Kidney glomerular epithelial cell (primary cell): ENCODE measurements at places on chromosomes 5 and 9.

- peak; percentile 84 for DNase-seq
Measured at GRCh38 chr5:142280066-142281007, 44.5 kb downstream of the SPRY4 start.

DNA sequence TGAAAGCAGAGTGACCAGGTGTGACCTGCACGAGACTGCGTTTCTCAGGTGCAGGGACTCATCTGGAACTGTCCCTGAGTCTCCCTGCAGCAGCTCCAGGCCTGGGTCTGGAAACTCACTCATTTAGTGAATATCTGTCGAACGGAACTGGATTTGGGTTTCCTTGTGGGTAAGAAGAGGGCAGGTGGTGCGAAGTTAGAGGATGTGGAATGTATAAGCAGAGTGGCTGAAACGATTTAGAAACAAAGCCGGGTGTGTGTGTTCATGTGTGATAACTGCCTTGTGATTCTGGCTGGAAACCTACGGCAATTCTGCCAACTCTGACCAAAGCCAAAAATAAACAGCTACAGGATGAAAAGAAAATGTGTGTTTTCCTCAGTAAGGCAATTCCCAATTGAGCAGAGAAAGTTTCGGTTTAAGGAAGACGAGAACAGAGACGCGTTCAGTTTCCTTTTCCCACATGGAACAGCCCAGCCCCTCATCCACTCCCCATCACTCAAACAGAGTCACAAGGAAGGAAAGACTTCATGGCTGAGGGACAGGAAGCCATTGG is 130.3 kb downstream of the NSG2 start:
- no peak for DNase-seq

DNA sequence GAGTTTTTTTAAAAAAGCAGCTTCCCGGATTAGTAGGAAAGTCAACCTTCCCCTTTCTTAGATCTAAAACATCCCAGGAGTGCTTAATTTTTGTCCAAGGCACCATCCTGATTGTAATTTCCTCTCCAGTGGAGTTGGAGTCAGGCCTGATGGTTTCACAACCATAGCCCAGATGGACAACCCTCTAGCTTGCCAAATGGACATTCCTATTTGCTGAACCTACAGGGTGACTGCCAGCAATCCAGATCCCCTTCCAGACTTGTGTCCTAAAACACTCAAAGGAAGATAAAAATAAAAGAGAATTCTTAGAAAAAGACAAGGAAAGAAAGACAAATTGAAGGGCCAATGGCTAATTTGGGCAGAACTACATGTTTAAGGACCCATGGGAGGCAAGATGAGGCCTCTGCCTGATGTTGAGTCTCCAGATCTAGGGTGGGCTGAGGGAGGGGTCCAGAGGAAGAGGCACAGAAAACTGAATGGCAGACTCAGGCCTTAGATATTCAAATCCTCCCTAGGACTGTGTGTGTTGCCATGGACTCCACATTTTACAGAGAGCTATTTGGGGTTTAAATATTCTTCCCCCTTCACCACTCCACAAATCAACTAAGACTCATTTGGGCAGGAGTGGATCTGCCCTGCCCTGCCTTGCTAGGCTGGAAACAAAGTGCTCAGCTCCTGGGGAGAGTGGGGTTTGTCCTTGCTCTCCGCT is 38.5 kb upstream of the SLC44A1 start:
- no peak for DNase-seq

DNA sequence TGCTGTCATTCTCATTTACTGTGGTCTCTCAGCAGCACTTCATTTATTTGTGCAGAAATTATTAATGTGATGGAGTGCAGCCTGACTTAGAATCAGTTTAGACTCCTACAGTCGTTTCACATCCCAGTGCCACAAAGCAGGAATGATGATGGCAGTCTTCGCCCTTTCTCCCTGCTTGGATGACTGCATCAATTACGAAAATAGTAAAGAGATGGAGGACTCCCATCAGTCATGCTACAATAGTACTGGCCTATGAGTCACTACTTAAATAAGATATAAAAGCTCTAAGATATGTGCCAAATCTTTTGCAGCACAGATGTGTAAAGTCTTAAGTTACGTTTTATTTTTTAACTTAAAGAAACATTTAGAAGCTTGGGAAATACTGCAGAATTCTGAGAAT is 263.9 kb downstream of the CHSY3 start:
- DNase-seq, result no peak

DNA sequence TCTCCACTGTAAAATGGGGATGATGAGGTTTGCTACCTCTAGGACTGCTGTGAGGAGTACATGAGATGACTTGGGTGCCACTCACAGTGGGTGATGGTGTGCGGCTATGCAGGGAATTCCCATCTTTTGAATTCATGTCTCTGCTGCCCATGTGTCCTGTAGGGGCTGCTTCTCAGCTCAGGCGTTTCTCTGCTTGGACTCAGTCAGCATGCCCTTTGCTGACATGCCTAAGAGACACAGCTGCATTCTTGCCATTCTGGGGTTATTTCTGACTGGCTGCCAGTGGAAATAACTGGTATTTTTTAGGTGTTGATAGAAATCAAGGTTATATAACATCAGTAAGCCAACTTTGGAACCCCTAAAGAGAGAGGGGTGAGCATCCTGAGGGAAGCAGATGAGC is 24.3 kb upstream of the XPA start:
- peak; percentile 2 for DNase-seq

GRCh38 chr9:4618700-4619099 is 43.4 kb upstream of the PLPP6 start:
- DNase-seq, result no peak
